ENCODE measurements at places on chromosomes 2 and 18.

- no peak for DNase-seq
Observed at GRCh38 chr2:234912437-234912836, 39.4 kb upstream of the SH3BP4 start.

DNA sequence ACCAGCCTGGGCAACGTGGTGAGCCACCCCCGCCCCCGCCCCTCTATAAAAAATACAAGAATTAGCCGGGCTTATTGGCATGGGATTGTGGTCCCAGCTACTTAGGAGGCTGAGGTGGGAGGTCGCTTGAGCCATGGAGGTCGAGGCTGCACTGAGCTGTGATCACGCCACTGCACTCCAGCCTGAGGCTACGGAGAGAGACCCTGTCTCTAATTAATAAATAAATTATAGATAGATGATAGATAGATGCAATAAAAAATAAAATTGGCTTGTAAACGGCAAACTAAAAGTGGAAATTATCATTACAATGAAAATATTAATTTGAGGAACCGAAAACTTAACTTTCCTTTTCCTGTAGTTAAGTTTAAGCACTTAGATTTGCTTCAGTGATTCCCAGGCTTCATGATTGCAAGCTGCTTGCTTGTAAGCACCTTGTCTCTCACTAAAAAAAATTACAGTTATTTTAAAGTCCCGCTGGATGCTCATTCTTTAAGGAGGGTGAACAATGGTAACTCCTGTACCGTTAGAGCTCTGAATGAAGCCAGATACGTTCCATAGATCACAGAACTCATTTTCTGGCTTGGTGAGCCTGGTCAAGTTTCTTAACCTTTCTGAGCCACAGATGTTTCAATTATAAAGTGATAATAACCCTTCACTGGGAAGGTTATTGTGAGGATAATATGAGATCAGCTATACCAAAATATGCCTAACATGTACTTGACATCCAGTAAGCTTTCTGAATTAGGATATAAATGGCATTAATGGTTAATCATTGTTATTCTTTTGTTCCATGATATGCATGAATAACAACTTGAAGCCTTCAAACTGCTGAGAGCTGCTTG lies 9.3 kb upstream of the NARS1 start:
- no peak for DNase-seq

GRCh38 chr2:240480834-240481623 lies 45.6 kb downstream of the GPC1 start:
- DNase-seq, result no peak

GRCh38 chr2:216651351-216651881 lies 18.2 kb downstream of the IGFBP2 start:
- DNase-seq, result no peak

- no peak for DNase-seq
Observed at GRCh38 chr2:241121008-241121407, 18.9 kb upstream of the MTERF4 start.

- DNase-seq, result no peak
Observed at GRCh38 chr18:11115276-11115675, 34.1 kb downstream of the PIEZO2 start.

DNA sequence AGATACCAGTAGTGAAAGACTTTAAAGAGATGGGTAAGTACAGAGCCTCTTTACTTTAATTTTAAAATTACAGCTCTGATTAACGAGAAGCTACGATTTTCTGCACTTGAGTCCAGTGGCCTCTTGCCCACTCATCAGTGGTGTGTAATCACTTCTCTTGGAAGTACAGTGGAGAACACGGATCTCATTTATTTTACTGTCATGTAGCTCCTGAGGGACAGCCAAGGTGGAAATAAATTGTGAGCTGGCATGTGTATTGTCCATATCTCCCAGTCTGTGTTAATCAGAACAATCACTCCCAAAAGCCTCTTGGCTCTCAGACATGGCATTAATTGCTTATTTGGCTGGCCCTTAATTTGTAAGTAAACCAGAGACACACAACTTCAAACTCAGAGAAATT lies 69.4 kb downstream of the LOXHD1 start:
- DNase-seq, result no peak

DNA sequence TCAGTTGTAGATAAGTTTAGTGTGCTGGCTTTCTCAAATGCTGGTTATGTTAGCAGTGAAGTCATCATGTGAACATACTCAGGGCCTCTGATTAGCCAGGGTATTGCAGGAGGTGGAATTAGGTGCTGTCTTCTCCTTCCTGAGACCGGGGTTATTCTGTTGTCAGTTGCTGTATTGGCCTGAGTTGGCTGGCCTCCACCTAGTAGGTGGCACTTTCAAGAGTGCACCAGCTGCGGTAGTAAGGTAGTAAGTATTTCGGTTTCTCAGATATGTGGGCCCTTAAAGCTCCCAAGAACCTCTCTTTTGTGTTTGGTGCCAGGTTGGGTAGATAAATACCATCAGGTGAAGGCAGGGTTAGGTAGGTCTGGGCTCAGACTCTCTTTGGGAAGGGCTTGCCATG lies 1430.5 kb upstream of the CELF4 start:
- DNase-seq, result no peak
